Stimulated activated naive B cell treated with anti-CD40 and anti-IgM and Interleukin-4, amounts not matched to agents 10 μg/mL and 1 μg/mL and 100 μg/mL, for 72 hours (primary cell): ENCODE measurements at places on chromosomes 5 and 9.

DNA sequence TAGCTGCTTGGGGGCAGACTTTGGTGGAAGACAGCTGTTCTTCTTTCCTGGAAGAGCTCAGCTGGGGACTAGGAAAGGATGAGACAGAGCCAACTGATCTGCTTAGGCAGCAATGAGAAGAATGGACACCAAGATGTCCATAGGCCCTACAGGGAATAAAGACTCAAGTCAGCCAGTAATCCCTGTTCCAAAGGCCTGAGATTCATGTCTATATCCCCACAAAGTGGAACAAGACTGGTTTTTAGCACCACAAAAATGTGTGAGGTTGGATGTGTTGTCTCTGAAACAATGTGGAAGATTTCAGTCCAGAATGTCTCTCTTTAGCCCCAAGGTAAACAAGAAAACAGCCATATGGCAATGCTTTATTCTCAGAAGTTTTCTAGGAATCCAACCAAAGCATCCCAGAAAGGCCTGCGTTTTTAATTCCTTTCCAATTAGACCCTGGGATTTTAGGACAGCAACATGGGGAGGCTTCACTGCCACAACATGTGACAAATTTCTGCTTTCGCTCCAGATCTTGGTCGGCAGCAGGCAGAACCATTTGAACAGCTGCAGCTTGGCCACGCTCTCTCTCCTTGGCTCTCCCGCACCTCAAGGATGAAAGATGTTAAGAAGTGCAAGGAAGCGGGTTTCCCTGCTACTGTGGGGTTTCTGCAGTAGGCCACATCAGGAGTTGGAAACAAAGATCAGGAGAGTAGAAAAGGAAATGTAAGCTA, 245.1 kb downstream of the FSTL4 start:
- DNase-seq = no peak

- DNase-seq = no peak
Observed at GRCh38 chr5:151820271-151820670, 48.5 kb downstream of the G3BP1 start.

DNA sequence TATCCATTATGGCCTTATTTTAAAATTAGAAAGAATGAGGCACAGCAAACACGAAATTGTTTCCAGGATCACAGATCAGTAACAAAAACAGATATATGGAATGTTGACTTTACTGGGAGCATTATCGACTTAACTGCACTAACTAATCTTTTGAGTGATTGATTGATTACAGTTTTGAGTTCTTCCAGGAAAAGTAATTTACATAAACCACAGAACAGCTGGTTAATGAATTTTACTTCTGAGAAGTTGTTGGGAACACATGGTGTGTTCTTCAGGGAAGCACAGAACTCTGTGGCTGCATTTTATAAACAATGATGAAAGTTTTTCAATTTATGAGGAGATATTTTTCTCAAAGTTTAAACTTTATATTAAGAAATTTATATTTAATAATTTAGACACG, 802.4 kb upstream of the ACO1 start:
- DNase-seq = no peak

DNA sequence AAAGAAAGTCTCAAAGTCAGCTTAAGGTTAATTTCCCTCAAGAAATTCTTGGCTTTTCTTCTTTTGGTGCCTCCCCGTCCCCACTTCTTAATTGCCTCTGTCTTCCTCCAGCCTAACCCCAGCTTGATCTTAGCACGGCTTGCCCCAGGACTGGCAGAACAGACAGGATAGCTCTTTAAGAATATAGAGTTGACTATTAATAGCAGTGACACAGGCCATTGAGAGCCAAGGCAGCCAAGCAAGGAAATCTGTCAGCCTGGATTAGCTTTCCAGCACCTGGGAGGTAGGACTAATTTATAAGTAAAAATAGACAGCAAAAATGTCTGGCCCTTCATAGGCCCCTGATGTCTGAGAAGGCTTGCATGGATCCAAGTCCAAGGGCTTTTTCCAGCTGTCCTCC, 384.6 kb upstream of the SLC30A5 start:
- no peak for DNase-seq

DNA sequence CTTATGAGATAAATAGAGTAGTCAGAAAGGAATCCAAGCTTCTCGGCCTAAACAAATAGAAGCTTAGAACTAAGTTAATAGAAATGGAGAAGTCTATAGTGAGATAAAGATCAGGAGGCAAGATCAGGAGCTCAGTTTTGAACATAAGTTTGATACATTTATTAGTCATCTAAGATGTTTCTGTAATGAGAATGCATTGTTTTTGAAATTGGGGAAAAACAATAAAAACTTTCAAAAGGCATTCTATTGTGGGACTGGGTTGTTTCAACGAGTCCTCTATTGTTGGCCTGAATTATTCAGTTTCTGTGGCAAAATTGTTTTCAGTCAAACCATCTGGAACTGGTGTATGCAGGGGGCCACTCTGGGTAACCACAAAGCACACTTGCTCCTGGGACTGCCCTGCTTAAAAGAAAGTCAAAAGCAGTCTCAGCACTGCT, 181.0 kb upstream of the CLINT1 start:
- DNase-seq = no peak

DNA sequence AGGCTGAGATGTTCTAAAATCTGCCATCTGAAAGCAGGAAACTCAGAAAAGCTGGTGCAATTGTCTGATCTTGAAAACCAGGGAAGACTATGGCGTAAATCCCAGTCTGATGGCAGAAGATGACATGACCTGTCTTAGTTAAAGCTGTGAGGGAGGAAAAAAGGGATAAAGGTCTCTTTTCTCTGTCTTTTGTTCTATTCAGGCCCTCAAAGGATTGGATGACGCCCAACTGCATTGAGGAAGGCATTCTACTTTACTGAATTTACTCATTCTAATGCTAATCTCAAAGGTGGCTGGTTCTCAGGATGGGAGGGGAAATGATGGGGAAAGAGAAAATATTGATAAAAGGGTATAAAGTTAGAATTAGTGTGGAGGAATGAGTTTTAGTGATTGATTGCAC, 312.8 kb upstream of the CTNND2 start:
- no peak for DNase-seq

DNA sequence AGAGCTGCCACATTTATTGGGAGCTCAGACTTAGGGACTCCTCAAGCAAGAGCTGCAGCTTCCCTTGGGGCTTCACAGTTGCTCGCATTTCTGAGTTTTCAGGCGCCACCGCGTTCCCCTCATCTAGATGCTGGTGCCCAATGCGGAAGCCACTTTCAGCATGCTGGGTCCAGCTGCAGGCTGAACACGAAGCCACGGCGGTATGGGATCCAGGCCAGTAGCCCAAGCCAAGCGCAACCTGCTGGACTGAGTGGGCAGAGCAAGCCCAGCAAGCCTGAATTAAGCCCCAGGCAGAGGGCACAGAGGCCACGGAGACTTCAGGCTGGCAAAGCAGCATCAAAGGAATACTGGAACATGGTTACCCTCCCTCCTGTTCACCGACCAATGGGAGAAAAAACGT, 391.5 kb downstream of the HTR1A start:
- DNase-seq = no peak
